Ovary (tissue), 10 donors: ENCODE measurements at places on chromosomes 2 and 18. TPM values are rescaled to one million over a fixed set of nuclear protein-coding genes. Genes with fewer than 3 reads are reported as not detected.

DNA sequence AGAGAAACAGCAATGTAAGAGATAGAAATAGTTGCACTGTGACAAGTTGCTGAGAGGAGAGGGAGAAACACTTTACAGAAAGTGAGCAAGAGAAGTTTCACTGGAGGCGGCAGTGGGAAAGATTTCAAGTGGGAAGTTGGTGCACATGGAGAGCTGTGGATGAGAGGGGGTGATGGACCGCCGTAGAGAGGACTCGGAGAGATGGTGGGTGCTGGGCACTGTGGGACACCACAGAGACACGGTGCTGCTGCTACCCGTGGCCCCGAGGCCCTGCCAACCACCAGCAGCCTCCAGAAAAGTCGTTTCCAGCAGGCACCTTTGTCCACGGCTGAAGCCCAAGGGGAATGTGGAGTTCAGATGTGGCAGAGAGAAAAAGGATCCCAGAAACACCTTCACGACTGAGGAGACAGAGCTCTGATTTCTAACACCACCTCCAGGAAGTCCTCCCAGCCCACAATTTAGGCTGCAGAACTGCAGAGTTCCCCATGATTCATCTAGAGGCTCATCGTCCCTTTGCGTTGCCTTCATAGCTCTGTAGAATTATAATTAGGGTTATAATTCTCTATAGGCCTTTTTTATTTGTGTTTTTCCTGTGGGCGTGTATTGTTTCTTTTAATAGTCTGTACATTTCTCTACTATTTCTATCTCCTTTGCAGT, 15.9 kb upstream of the IGFBP2 start:
- peaks cover 2% of the 10 kb centered on the region for H3K4me1 ChIP-seq
- no peaks in the 10 kb centered on the region for H3K36me3 ChIP-seq
- no peaks in the 10 kb centered on the region for H3K27me3 ChIP-seq
- no peak overlapping the region for H3K27ac ChIP-seq
- DNase-seq = no peak

GRCh38 chr2:150919901-150920300, 341.8 kb downstream of the RBM43 start:
- no peak overlapping the region for H3K4me3 ChIP-seq
- no peaks in the 10 kb centered on the region for H3K36me3 ChIP-seq
- H3K27me3 ChIP-seq = no peaks in the 10 kb centered on the region
- no peak for DNase-seq
- no peak overlapping the region for H3K27ac ChIP-seq
- H3K4me1 ChIP-seq = no peaks in the 10 kb centered on the region

KLHL30 gene
- total RNA-seq = not detected

GRCh38 chr2:241855888-241856422, 2.7 kb downstream of the PDCD1 start:
- no peaks in the 10 kb centered on the region for H3K36me3 ChIP-seq
- H3K4me1 ChIP-seq = peaks cover 15% of the 10 kb centered on the region
- DNase-seq = no peak
- H3K4me3 ChIP-seq = no peak overlapping the region
- H3K27ac ChIP-seq = no peak overlapping the region

INHA gene
- total RNA-seq = 75.2 TPM

DNA sequence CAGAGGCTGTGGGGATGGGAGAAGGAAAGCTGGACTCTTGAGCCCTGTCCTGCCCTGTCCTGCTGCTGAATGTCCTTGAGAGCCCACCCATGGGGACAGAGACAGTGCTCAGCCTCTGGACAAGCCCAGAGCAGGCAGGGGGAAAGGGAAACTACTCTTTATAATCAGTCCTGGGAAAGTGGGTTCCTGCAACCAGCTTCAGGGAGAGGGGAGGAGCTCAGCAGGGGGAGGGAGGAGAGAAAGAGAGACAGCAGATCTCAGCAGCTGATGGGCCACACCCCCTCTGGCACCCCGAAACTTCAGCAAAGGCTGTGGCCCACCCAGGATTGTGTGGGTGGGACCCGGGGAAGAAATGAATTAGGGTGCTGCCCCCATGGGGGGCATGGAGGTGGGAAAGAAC, 11.6 kb downstream of the ECEL1 start:
- H3K27me3 ChIP-seq = no peaks in the 10 kb centered on the region
- H3K36me3 ChIP-seq = no peaks in the 10 kb centered on the region
- no peak overlapping the region for H3K27ac ChIP-seq

PGAP1 gene
- total RNA-seq = 16.4 TPM

GRCh38 chr2:15152382-15152781, 408.8 kb downstream of the NBAS start:
- no peak overlapping the region for H3K27ac ChIP-seq
- no peaks in the 10 kb centered on the region for H3K36me3 ChIP-seq
- DNase-seq = no peak
- H3K27me3 ChIP-seq = no peaks in the 10 kb centered on the region

- H3K4me1 ChIP-seq = peaks cover 17% of the 10 kb centered on the region
- DNase-seq = no peak
- peak overlapping the region; percentile 70 for H3K4me3 ChIP-seq
- H3K27me3 ChIP-seq = no peaks in the 10 kb centered on the region
These were observed 3.0 kb downstream of the CNNM4 start for GRCh38 chr2:96763511-96764252.

EHBP1 gene
- 174 TPM for total RNA-seq

MYO1B gene
- 27.3 TPM for total RNA-seq

DNA sequence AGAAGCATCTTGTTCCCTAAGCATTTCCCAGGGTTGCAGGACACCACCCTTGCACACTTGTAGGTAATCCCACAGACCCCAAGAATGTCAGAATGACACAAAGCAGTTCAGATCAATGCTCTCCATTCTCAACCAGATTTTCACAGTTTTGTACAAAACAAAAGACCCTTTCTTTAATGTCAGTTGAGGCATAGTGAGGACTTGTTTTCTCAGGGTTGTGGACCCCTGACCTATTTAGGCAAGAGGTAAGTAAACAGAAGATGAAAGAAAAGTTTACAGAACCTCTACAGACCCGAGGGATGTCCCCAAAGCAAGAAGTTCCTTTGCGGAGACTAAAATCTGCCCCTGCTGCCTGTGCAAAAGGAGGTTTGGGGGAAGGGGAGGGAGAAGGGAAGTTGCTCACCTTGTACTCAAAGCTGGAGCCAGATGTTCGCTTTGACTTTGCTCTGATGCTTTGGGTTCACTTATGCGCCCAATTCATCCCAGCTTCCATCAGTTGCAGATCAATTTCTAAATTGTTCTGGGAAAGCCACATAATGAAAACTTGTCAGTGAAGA, 635.4 kb downstream of the EPHA4 start:
- H3K4me1 ChIP-seq = no peaks in the 10 kb centered on the region
- no peak overlapping the region for H3K27ac ChIP-seq
- H3K4me3 ChIP-seq = no peak overlapping the region
- DNase-seq = no peak
- H3K36me3 ChIP-seq = no peaks in the 10 kb centered on the region

OXER1 gene
- total RNA-seq = 6.5 TPM

SERPINB4 gene
- total RNA-seq = not detected

SPHKAP gene
- total RNA-seq = 1.7 TPM

- H3K27ac ChIP-seq = no peak overlapping the region
- no peaks in the 10 kb centered on the region for H3K4me1 ChIP-seq
- no peaks in the 10 kb centered on the region for H3K27me3 ChIP-seq
- H3K36me3 ChIP-seq = no peaks in the 10 kb centered on the region
- no peak overlapping the region for H3K4me3 ChIP-seq
These were observed 338.7 kb downstream of the CDH2 start for GRCh38 chr18:27838225-27838624.

DNA sequence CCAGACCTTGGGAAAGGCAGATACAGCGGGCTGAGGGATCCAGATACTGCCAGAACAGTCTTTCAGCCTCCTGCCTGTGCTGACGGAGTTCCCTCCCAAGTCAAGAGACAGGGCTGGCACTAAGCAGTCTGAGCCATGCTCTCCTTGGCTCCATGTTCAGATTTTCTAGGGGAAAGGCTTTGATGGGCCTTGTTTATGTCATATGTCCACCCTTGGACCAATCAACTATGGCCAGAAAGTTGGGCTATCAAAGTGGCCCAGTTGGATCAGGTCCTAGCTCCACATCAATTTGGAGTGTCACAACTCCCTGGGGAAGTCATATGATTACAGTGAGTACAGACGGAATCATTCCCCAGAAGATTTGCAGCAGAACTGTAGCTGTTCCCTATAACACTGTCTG, 152.0 kb downstream of the GREB1L start:
- no peaks in the 10 kb centered on the region for H3K4me1 ChIP-seq
- H3K27me3 ChIP-seq = no peaks in the 10 kb centered on the region
- no peak overlapping the region for H3K4me3 ChIP-seq
- no peaks in the 10 kb centered on the region for H3K36me3 ChIP-seq

CCDC121 gene
- total RNA-seq = 6.5 TPM
